ENCODE measurements at places on chromosomes 1 and 21. TPM values are rescaled to one million over a fixed set of nuclear protein-coding genes. Genes with fewer than 3 reads are reported as not detected.

LCE2C gene
- not detected for total RNA-seq

MYOG gene
- not detected for total RNA-seq

S100A7 gene
- not detected for total RNA-seq

SELE gene
- total RNA-seq, result not detected

OR6K3 gene
- total RNA-seq, result not detected

UBE4B gene
- 37.1 TPM for total RNA-seq

DNA sequence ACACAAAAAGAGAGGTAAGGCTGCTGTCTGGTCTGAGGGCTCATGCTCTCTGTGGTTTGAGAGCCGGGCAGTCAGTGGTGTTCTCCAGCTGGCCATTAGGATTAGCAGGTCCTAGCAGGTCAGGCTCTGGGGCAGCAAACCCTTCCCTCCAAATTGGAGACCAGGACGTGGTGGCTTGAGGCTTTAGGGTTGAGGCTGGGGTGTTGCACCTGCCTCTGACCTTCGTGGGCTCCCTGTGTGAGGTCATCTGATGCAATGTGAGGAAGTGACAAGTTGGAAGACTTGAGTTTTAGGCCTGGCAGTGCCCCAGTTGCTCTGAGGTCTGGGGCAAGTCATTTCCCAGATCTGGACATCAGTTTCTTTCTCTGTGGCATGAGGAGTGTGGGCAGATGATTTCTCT, 24.4 kb downstream of the SZRD1 start:
- no peak for DNase-seq

- peak; percentile 46 for DNase-seq
These were observed 53.7 kb downstream of the KCNJ6 start for GRCh38 chr21:37862536-37862935.

- DNase-seq, result no peak
These were observed 7.1 kb upstream of the PLEKHM2 start for GRCh38 chr1:15676688-15677661.

DNA sequence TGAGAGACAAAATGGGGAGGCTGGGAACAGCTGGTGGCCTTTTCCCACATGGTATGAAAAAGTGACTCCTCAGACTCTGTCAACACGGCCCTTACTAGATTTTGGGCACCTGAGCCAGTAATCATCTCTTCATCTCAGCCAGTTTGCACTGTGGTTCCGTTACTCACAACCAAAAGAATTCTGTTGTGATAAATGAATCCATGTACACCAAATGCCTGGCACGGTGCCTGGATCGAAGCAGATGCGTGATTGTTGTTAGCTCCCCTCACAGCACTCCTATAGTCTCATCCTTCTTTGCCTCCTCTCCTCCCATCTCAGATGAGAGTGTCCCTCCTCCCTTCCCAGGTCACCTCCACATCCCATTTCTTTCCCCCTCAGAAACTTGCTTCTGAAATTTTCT, 57.9 kb upstream of the GJB5 start:
- peak; percentile 27 for DNase-seq

- no peak for DNase-seq
These were observed 102.8 kb upstream of the JUN start for GRCh38 chr1:58886611-58887010.

DNA sequence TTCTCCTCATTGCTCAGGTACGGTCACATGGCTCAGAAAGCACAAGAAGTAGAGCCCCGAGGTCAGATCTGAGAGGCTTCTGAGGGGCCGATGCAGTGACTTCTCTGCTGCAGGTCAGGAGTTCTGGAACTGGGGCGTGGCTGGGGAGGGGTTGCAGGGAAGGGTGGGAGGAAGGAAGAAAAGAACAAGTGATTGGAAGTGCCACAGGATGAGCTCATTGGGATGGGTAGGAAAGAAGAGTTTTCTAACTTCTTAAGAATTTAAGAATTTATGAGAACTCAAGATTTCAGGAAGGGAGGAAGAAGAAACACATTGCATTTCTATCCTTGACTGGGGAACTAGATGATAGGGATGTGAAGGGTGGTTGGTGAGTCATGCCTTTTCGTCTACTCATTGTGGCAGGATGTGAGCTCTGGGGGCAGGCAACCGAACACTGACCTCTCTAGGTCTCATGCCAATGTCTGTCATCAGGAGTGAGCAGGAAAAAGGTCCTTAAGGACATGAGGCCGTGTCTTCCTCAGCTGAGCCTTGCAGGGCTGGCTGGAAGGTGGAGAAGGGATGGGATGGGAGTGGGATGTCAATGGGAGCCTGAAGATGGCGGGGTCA, 497 bp downstream of the FCRLB start:
- DNase-seq, result no peak

GRCh38 chr1:211381481-211382181, 55.0 kb downstream of the TRAF5 start:
- no peak for DNase-seq

DNA sequence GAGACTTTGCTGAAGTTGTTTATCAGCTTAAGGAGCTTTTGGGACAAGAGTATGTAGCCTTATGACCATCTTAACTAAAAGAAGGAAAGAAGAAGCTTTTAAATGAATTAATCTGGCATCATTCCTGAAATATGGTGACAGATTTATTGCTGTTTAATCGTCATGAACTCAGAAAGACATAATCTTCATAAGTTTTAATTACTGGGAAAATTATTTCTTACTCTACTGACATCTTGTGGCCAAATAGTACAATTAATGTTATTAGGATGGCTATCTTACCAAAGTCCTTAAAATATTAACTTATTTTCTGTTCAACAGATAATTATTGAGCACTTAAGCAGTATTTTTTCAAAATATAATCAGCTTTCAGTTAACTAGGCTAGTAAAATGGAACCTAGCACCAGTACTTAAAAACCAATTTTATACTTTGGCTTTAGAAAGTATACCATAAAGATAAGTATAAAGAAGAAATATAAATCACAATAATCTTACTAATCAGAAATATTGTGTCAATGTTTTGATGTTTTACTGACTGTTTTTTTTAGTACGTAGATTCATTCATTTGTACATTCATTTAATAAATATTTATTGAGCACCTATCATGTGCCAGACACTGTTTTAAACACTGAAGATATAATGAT, 34.7 kb upstream of the GPR25 start:
- peak; percentile 41 for DNase-seq

DNA sequence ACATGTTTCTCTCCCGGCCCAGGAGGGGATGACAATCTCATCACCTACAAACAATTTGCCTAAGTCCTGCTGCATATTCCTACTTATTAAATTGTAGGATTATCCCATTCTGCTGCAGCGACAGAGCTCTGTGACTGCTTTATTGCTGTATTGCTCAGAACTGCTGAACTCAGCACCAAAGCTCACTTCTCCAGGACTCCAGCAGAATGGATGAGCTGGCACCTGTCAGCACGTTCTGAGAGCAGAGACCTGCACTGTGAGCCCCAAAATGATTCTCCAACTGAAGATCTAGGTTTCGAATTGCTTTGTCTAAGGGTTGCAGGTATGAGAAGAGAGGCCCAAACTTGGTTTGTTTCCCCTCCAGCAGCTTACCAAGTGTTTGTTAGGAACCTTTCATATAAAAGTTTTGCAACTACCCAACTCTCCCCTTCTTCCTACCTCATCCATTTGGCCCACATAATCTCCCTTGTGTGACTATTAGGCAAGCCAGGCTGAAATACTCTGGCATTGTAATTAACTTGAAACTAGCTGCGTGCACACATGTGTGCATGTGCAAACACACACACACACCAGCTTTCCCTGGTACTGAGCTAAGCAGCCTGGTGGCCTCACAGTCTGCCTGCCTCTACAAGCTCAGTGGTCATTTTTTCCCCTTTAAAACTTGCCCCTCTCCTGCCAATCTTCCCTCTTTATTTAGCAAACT, 161.4 kb upstream of the CAMK1G start:
- no peak for DNase-seq
